Transverse colon (tissue), 4 donors: ENCODE measurements at places on chromosomes 2 and 18. TPM values are rescaled to one million over a fixed set of nuclear protein-coding genes. Genes with fewer than 3 reads are reported as not detected.

DNA sequence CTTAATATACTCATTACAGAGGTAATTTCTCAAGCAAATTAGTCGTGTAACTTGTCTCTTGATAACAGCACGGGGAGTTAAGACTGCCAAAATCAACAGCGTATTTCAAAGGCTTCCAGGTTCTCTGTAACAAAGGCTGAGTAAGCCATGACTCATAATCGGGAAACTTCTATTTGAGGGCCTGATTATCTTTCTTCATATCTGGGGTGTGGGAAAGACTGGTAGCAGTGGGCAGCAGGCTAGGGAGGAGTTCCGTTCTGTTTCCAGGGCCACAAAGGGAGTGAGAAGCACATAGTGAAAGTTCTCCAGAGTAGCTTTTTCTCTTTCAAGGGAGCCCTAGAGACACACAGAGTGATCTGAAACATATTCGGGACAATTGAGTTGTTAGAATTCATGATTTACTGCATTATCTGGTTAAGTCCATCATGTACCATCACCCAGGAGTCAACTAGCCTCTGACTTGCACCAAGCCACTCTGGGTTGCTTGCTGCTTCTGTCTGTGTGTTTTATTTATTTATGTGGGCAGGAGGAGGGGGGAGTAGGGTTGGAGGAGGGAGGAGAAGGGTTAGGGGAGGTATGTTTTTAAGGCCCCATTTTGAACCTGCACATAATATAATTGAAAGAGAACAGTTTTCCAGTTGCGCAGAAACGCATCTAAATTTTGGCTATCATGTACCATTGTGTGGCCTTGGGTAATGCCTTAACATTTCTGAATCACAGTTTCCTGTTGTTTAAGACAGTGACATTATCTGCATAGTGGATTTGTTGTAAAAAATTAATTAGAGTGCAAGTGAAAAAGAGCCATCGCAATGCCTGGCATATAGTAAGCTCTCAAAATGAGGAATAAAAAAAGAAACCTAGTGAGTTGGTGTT is 80.5 kb upstream of the ITPRID2 start:
- peak; percentile 36 for DNase-seq

IHH gene
- total RNA-seq, result 21.1 TPM

DNA sequence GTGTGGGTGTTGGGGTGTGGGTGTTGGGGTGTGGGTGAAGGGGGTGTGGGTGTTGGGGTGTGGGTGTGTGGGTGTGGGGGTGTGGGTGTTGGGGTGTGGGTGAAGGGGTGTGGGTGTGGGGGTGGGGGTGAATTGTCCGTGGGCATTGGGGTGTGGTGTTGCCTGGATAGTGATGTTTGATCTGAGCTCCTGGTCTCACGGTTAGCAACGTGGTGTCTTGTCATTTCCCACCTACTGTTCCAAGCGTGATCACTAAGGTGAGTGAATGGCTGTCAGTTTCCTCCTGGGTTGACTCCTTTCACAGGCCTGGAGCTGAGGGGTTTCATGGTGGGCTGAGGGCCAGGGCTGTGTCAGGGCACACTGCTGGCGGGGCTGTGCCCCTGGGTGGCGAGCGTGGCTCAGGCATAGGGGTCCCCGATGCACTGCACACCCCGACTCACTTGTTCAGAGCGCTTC is 27.2 kb downstream of the RTP5 start:
- no peak for DNase-seq

GRCh38 chr18:33593261-33593660 is 15.2 kb downstream of the ASXL3 start:
- no peak for DNase-seq

DNA sequence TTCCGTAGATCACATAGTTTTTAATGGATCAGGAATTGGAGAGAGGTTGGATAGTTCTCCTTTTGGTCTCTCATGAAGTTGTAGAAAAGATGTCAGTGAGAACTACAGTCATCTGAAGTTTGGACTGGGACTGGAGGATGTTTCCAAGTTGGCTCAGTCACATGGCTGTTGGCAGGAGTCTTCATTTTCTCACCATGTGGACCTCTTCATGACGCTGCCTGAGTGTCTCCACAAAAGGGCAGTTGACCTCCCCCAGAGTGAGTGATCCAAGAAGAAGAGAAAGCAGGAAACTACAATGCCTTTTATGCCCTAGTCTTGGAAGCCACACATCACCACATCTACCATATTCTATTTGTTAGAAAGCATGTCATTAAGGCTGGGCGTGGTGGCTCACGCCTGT is 171.7 kb downstream of the EPHA4 start:
- no peak for DNase-seq

FNDC4 gene
- total RNA-seq, result 2.2 TPM

DNA sequence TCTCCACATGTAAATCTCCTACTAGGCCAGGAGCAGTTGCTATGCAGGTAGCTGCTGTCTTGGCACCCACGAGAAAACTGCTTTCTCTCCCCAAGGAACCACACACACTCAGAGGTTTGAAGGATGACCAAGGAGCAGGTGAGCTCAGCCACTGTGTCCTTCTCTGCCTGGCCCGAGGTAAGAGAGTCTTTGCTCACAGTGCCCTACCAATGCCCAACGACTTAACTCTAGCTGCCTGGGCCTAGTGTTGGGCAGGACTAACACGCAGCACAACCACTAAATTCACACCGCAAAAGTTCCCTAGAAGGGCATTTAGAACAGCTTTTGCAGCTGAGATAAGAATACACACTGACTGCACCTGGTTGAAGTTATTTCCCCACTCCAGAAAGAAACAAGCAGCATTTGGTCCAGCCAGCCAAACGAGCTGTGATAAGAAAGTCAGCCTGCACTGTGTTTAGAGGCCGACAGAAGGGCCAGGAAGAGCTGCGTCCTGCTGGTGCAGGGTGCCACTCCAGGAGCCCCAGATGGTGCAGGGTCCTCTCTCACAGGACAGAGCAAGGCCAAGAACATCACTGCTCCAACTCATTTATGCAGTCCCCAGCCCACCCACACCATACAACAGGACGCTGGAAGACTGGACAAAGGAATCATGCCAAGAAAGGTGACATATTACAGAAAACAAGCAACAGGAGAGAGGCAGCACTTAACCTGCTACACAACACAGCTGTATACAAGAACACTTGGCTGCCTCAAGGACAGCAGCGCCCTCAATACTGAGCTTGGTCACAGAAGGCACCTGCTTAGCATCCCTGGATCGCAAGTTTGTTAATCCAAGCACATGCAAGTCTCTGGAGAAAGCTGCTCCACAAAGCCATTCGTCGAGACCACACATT is 12.5 kb downstream of the HDLBP start:
- DNase-seq, result no peak
